ENCODE measurements at places on chromosomes 3 and 15.

DNA sequence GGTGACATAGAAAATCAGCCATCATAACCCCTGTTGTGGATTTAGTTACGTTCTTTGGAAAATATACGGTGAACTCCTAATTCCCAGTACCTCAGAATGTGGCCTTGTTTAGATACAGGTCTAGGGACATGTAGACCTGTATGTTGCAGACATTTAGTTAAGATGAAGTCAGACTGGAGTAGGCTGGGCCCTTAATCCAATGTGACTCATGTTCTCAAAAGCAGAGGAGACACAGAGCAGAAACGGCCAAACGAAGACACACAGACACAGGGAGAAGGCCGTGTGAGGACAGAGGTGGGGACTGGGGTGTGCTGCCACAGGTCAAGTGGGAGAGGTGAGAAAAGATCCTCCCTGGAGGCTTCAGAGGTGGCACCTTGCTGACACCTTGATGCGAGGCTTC lies 119.0 kb upstream of the PROK2 start:
- no peak for DNase-seq
- no peak overlapping the region for H3K27ac ChIP-seq
- no peak overlapping the region for H3K4me3 ChIP-seq

DNA sequence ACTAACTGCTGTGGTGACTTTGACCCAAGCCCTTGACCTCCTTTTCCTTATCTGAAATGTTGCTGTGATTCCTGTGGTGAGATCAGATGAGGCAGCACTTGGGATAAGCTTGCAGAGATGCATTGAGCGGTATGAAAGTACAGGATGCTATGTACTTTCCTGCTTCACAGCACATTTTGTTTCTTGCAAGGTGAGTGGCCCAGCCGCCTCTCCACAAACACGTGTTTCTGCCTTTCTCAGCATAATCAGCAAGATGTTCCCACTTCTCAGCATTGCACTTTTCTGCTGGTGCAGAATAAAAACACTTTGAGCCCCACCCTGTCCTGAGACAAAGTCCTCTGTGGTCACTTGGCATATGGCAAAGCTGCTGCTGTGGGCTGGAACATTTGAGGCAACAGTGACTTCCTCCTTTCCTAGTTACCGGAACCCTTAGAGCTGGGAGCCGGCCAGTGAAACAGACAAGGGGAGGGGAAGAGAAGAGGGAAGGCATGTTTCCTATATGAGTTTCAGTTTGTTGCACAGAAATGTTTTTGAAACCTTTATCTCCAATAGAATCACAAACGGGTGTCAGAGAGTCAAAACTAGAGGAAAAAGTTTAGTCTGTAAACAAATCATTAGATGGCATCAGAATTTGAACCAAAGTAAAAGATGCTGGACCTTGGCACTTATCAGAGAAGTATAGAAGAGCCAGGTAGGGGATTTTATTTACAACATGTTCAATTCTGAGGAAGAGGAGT lies 5.0 kb downstream of the NUDT16 start:
- no peak overlapping the region for H3K27ac ChIP-seq
- peaks cover 5% of the 10 kb centered on the region for H3K4me1 ChIP-seq
- no peak for DNase-seq
- no peaks in the 10 kb centered on the region for H3K27me3 ChIP-seq
- H3K4me3 ChIP-seq, result no peak overlapping the region

DNA sequence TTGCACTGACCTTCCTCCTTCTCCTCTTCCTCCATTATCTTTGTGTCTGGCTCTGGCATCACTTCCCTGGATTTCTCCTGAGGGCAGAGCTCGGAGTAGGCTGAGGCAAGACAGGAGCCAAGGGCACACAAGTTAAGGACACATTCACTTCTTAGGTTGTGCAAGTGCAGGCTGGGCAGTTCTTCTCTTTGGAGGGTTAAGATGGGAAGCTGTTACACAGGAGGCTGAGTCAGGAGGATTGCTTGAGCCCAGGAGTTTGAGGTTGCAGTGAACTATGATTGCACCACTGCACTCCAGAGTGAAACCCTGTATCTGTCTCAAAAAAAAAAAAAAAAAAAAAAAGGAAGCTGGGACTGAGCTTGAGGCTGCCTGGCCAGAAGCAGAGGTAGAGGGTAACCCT lies 176.2 kb upstream of the ANKRD28 start:
- no peak for DNase-seq
- H3K36me3 ChIP-seq, result no peaks in the 10 kb centered on the region
- H3K4me3 ChIP-seq, result no peak overlapping the region
- 0 out of 2 replicates have a peak, but pooled peaks cover 8% of the 10 kb centered on the region for H3K4me1 ChIP-seq
- no peak overlapping the region for H3K27ac ChIP-seq

- H3K4me3 ChIP-seq, result no peak overlapping the region
- no peaks in the 10 kb centered on the region for H3K4me1 ChIP-seq
- H3K27me3 ChIP-seq, result no peaks in the 10 kb centered on the region
- no peak overlapping the region for H3K27ac ChIP-seq
Observed at GRCh38 chr3:183108001-183108449, 8.7 kb upstream of the MCCC1 start.

DNA sequence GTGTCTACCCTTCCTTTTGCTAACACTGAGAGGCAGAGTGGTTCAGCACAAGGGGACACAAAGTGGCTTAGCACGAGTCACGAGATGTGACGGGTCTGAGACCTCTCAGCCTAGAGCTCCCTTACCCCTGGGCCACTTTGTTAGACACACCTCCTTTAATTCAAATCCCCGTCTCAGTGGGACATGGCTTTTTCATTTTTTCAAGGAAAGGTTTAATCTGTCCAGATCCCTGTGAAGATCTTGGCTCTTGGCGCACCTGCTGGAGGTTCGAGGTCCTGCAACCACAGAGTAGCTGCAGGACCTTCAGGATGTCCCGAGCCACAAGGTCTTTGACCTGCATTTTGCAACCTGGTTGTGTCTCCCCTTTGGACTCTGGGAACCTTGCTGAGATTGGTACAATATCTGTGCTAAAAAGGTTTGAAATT lies 52.0 kb downstream of the LPP start:
- DNase-seq, result peak; percentile 48
- H3K27me3 ChIP-seq, result no peaks in the 10 kb centered on the region
- peaks cover 30% of the 10 kb centered on the region for H3K4me1 ChIP-seq
- H3K36me3 ChIP-seq, result no peaks in the 10 kb centered on the region
- no peak overlapping the region for H3K27ac ChIP-seq
- H3K4me3 ChIP-seq, result no peak overlapping the region

DNA sequence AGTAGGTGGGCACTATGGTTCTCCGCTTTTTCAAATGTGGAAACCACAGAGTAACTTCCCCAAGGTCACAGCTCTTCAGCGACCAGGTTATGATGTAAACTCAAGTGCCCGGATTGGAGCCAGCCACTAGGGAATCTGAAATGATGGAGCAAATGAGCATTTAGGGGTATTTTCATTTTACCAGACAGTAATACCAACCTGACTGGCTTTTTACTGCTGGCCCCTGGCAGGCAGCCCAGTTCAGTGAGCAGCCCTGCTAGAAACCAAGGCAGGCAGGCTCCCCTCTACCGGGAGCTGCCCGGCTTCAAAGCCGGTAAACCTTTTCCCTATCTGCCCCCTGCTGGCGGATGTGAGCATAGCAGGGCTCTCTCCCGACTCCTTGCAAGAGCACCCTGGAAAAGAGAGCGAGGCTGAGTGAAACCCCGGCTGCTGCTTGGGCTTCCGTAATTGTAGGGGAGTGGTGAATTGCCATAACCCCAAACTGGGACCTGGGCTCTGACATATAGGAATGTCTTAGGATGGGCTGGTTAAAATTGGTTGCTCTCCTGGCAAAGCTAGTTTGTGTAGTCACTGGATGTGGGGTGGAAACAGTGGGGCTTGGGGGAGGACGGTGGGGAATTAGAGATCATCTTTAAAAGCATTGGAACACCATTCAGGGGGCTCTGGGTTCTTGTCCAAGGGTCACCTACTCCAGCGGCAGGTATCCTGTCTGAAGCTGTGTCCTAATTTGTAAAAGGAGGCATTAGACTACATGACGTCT lies 98.0 kb upstream of the TNFAIP8L3 start:
- no peak overlapping the region for H3K4me3 ChIP-seq
- H3K27ac ChIP-seq, result no peak overlapping the region
- DNase-seq, result peak; percentile 98
- H3K36me3 ChIP-seq, result no peaks in the 10 kb centered on the region

DNA sequence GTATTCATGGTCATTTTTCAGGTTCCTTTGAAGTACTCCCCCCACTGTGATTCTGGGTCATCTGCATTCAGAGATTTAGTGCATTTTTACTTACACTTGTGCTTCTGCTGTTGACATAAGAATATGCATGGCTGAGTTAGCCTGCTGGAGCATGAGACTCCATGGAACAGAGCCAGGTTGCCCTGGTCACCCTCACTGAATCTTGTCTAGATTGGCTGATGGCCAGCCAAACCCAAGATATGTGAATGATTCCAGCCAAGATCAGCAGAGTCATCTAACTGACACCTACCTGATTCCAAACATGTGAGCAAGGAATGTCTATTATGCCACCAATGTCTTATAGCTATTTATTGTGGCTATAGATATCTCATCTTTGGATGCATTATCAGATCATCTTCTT lies 25.1 kb downstream of the DTWD1 start:
- no peak for DNase-seq
- H3K27ac ChIP-seq, result peak overlapping the region; percentile 4
- no peaks in the 10 kb centered on the region for H3K36me3 ChIP-seq

DNA sequence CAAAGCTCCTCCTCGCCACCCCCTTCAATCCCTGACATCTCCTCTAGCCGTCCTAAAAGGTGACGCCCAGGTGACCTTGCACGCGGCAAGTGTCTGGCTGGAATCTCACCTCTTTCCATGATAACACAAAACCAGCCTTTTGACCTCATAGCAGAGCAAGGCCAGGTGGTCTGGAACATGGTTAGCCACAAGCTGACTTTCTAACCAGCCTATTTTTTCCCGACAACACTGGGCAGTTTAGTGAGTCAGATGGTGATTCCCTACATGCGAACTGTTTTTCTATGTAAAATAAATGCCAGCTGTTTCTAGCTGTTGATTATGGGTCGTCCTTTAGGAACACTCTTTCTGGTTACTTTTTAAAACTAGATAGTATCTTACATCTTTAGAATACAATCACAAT lies 243.0 kb downstream of the CD47 start:
- H3K27ac ChIP-seq, result no peak overlapping the region
- no peaks in the 10 kb centered on the region for H3K36me3 ChIP-seq
- DNase-seq, result no peak
- H3K4me3 ChIP-seq, result no peak overlapping the region
- H3K27me3 ChIP-seq, result no peaks in the 10 kb centered on the region
- H3K4me1 ChIP-seq, result peaks cover 10% of the 10 kb centered on the region

DNA sequence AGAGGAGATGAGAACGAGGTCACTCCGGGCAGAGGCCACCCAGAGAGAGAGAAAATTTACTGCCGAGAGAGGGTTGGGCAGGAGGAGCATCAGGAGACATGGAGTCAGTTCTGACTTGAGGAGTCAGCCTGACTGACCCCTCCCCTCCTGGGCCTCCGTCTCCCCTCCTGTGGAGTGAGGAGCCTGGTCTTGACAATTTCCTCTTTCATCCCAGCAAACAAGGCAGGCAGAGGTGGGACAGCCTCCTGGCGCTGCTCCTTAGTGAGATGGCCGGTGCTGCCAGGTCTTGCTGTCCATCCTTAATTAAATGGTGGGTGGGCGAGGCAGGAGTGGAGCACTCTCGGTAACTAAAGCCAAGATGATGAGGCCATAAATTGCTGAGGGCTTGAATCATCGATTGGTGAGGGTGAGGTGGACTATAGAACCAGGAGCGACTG lies 60.6 kb downstream of the CYP11A1 start:
- peaks cover 41% of the 10 kb centered on the region for H3K27me3 ChIP-seq
- H3K36me3 ChIP-seq, result no peaks in the 10 kb centered on the region
- no peak overlapping the region for H3K4me3 ChIP-seq
- H3K27ac ChIP-seq, result no peak overlapping the region
- no peak for DNase-seq

GRCh38 chr3:150723946-150724345 lies 20.2 kb upstream of the ERICH6 start:
- 0 out of 2 replicates have a peak, but pooled peaks cover 3% of the 10 kb centered on the region for H3K4me1 ChIP-seq
- no peaks in the 10 kb centered on the region for H3K27me3 ChIP-seq
- DNase-seq, result no peak

GRCh38 chr3:31980530-31981205 lies 394 bp downstream of the OSBPL10 start:
- H3K27me3 ChIP-seq, result no peaks in the 10 kb centered on the region
- peak overlapping the region; percentile 85 for H3K4me3 ChIP-seq
- peaks cover 21% of the 10 kb centered on the region for H3K36me3 ChIP-seq

GRCh38 chr3:123271466-123272159 lies 69.9 kb downstream of the SEC22A start:
- H3K4me1 ChIP-seq, result peaks cover 10% of the 10 kb centered on the region
- no peak overlapping the region for H3K27ac ChIP-seq
- peaks cover 8% of the 10 kb centered on the region for H3K36me3 ChIP-seq
- no peak overlapping the region for H3K4me3 ChIP-seq

DNA sequence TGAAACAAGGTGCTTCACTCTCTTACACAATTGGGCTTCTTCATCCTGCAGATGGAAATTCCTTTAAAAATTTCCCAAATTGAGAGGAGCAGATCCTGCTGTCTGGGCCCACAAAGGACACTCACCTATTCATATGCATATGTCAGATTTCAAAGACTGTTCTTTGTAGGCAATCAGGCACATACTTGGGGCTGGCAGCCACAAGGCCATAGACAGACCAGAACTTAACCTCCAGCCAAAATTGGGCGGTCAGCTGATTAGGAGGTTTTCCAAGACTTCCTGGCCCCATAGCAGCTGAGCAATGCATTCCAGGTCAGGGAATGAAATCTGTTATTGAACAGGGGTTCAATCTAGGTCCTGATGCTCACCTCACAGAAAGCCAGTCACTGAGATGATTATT lies 15.0 kb upstream of the HPS3 start:
- H3K36me3 ChIP-seq, result peaks cover 9% of the 10 kb centered on the region
- no peak for DNase-seq
- H3K27ac ChIP-seq, result peak overlapping the region; percentile 10
- H3K27me3 ChIP-seq, result no peaks in the 10 kb centered on the region
- peaks cover 12% of the 10 kb centered on the region for H3K4me1 ChIP-seq
- H3K4me3 ChIP-seq, result no peak overlapping the region

GRCh38 chr3:156236556-156237260 lies 116.3 kb downstream of the KCNAB1 start:
- no peaks in the 10 kb centered on the region for H3K27me3 ChIP-seq
- peaks cover 7% of the 10 kb centered on the region for H3K4me1 ChIP-seq
- no peak overlapping the region for H3K4me3 ChIP-seq
- H3K27ac ChIP-seq, result no peak overlapping the region
- no peak for DNase-seq

DNA sequence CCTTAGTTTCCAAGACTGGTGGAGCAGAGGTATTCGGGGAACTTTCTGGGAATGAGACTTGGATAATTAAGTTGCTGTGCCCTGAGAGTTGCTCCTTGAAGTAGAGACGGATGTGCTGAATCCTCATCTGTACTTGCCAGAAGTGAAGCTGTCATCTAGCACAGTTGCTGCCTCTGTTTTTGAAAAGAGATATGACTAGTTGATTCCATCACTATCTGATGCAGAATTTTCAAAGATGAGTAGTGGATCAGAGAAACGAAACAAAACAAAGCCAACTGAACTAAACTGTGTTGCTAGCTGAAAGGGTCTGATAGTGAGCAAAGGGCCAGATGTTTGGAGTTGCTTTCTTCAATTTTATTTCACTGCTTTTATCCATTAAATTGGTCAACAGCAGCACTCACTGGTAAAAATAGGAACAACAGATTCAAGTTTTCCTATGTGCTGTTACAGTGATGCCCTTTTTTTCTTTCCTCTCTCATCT lies 52.7 kb downstream of the MITF start:
- H3K4me3 ChIP-seq, result no peak overlapping the region
- no peaks in the 10 kb centered on the region for H3K27me3 ChIP-seq
- DNase-seq, result no peak

- H3K36me3 ChIP-seq, result no peaks in the 10 kb centered on the region
- H3K4me1 ChIP-seq, result no peaks in the 10 kb centered on the region
- H3K4me3 ChIP-seq, result no peak overlapping the region
- no peaks in the 10 kb centered on the region for H3K27me3 ChIP-seq
- no peak overlapping the region for H3K27ac ChIP-seq
Observed at GRCh38 chr3:153680526-153680925, 440.7 kb upstream of the ARHGEF26 start.
